Endothelial cell (in vitro differentiated cells): ENCODE measurements at places on chromosomes 6 and 20.

GRCh38 chr6:100460650-100461204 is 4.0 kb downstream of the SIM1 start:
- peak; percentile 64 for DNase-seq
- no peak overlapping the region for H3K4me3 ChIP-seq
- peaks cover 28% of the 10 kb centered on the region for H3K4me1 ChIP-seq
- no peak overlapping the region for H3K27ac ChIP-seq
- peaks cover 55% of the 10 kb centered on the region for H3K27me3 ChIP-seq

- peaks cover 44% of the 10 kb centered on the region for H3K27me3 ChIP-seq
- peak overlapping the region; percentile 87 for H3K4me3 ChIP-seq
- H3K36me3 ChIP-seq: peaks cover 31% of the 10 kb centered on the region
- peak; percentile 44 for DNase-seq
- H3K27ac ChIP-seq: no peak overlapping the region
Measured at GRCh38 chr20:25859649-25860530, 163.2 kb upstream of the ZNF337 start.

DNA sequence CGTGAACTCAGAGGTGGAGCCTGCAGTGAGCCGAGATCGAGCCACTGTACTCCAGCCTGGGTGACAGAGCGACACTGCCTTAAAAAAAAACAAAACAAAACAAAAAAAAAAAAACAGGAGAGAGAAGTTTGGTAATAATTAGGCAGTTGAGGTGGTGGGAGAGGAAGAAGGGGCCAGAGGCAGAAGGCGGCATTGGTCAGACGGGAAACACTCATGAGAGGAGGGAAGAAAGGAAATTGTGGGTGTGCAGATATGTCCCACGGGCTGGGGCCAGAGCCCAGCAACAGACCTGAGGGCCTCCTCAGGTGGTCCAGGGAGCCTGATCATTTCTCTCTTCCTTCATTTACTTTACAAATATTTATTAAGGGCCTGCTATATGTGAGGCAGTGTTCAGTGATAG is 20.0 kb downstream of the SULF2 start:
- H3K36me3 ChIP-seq: peaks cover 7% of the 10 kb centered on the region
- H3K27me3 ChIP-seq: peaks cover 10% of the 10 kb centered on the region
- H3K4me3 ChIP-seq: peak overlapping the region; percentile 34
- H3K27ac ChIP-seq: peak overlapping the region; percentile 78
- no peak for DNase-seq

- peaks cover 2% of the 10 kb centered on the region for H3K27me3 ChIP-seq
- peaks cover 44% of the 10 kb centered on the region for H3K36me3 ChIP-seq
- no peak overlapping the region for H3K27ac ChIP-seq
- no peak for DNase-seq
- H3K4me1 ChIP-seq: no peaks in the 10 kb centered on the region
- no peak overlapping the region for H3K4me3 ChIP-seq
Measured at GRCh38 chr20:44494681-44495080, 19.0 kb downstream of the TTPAL start.

- H3K4me1 ChIP-seq: peaks cover 3% of the 10 kb centered on the region
- H3K27me3 ChIP-seq: peaks cover 2% of the 10 kb centered on the region
- H3K4me3 ChIP-seq: no peak overlapping the region
Measured at GRCh38 chr20:24565835-24566351, 96.5 kb downstream of the SYNDIG1 start.

DNA sequence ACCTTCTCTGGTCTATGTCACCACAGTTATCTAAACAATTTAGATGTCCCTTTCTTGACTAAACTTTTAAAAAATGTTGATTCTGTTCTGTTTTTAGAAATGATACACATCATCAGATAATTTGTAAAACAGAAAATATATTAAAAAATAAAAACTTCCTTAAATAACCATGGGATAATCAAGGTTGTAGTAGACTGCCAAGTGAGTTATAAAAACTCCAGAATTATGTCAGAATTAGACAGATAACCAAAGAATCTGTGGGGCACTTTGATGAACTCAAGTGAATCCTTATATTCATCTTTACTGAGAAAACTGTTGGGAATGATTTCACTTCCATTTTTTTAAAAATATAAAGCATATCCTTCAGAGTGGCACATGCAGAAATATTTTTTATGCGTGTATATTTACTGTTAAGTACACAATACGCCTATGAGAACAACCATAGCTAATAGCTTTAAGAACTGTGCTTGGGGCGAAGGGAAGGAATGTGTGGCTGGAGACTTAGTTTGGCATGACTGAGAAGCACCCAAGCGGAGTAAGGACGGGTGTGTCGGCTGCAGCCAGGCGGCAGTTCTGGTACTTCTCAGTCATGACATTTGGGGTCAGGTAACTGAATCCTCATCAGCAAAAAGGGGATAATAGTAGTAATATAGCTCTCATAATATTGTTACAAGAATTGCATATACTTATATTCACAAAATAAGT is 604.7 kb upstream of the CITED2 start:
- peaks cover 12% of the 10 kb centered on the region for H3K4me1 ChIP-seq
- H3K27me3 ChIP-seq: peaks cover 5% of the 10 kb centered on the region

- peaks cover 10% of the 10 kb centered on the region for H3K27me3 ChIP-seq
- H3K36me3 ChIP-seq: no peaks in the 10 kb centered on the region
Measured at GRCh38 chr6:44190715-44191114, 26.0 kb upstream of the MYMX start.

- H3K4me3 ChIP-seq: no peak overlapping the region
- H3K4me1 ChIP-seq: peaks cover 17% of the 10 kb centered on the region
- DNase-seq: no peak
Measured at GRCh38 chr6:136782021-136782770, 10.1 kb downstream of the MAP3K5 start.

GRCh38 chr6:25181923-25182322 is 97.3 kb upstream of the CARMIL1 start:
- no peak overlapping the region for H3K4me3 ChIP-seq
- H3K27me3 ChIP-seq: peaks cover 1% of the 10 kb centered on the region
- H3K4me1 ChIP-seq: peaks cover 4% of the 10 kb centered on the region
- no peak overlapping the region for H3K27ac ChIP-seq
- H3K36me3 ChIP-seq: no peaks in the 10 kb centered on the region

GRCh38 chr6:15905488-15906419 is 223.1 kb upstream of the MYLIP start:
- H3K4me3 ChIP-seq: no peak overlapping the region
- DNase-seq: no peak
- peaks cover 11% of the 10 kb centered on the region for H3K4me1 ChIP-seq
- peaks cover 4% of the 10 kb centered on the region for H3K27me3 ChIP-seq
- H3K27ac ChIP-seq: no peak overlapping the region

GRCh38 chr20:732727-733126 is 35.6 kb downstream of the SLC52A3 start:
- peaks cover 2% of the 10 kb centered on the region for H3K27me3 ChIP-seq
- no peaks in the 10 kb centered on the region for H3K4me1 ChIP-seq
- no peak for DNase-seq
- no peak overlapping the region for H3K4me3 ChIP-seq

GRCh38 chr6:106894978-106895702 is 79.4 kb downstream of the CD24 start:
- no peak overlapping the region for H3K27ac ChIP-seq
- peaks cover 4% of the 10 kb centered on the region for H3K27me3 ChIP-seq
- H3K36me3 ChIP-seq: no peaks in the 10 kb centered on the region

DNA sequence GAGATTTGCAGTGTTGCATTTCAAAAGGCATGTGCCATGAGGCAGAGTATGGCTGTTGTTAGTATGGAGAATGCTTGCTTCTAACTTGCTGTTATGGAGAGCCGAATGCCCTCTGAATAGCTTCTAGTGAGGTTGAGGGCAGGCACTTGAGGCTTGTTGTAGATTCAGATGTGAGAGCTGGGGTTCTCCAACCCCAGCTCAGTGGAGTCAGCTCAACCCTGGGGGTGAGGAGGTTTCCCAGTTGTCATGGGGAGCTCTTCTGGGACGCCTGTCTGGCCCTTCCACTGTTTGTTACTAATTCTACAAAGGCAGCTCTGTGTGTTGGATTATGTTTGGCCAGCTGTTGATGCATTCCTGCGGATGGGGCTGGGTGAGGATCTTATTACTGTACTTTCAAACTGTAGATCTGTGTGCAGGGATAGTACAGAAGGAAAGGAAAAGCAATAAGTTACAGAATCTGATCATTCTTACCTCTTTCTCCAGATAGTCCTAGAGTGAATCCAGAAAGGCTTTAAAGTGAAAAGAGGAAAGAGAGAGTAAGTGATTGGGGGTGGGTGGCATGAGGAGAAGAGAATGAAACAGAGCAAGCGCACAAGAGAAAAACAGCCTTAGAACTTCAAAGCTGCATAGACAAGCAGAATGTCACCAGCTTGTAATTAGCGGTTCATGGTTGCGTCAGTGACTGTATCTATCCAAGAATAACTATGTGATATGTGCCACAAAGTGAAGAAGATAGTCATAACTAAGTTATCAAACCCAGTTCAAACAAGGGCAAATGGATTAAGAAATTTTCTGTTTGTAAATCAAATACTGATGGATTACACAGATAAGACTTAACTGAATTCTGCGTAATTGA is 148.7 kb downstream of the PRL start:
- no peak overlapping the region for H3K4me3 ChIP-seq
- peaks cover 3% of the 10 kb centered on the region for H3K36me3 ChIP-seq
- peak overlapping the region; percentile 65 for H3K27ac ChIP-seq
- no peak for DNase-seq
- H3K27me3 ChIP-seq: peaks cover 6% of the 10 kb centered on the region
- peaks cover 43% of the 10 kb centered on the region for H3K4me1 ChIP-seq

- no peaks in the 10 kb centered on the region for H3K4me1 ChIP-seq
- DNase-seq: no peak
- no peak overlapping the region for H3K4me3 ChIP-seq
- H3K36me3 ChIP-seq: no peaks in the 10 kb centered on the region
- no peak overlapping the region for H3K27ac ChIP-seq
- H3K27me3 ChIP-seq: no peaks in the 10 kb centered on the region
Measured at GRCh38 chr20:24751551-24751950, 197.5 kb upstream of the CST7 start.

- no peak for DNase-seq
- no peak overlapping the region for H3K27ac ChIP-seq
- H3K36me3 ChIP-seq: peaks cover 5% of the 10 kb centered on the region
- no peaks in the 10 kb centered on the region for H3K27me3 ChIP-seq
- no peak overlapping the region for H3K4me3 ChIP-seq
- no peaks in the 10 kb centered on the region for H3K4me1 ChIP-seq
Measured at GRCh38 chr6:152119831-152120230, 312.3 kb downstream of the ESR1 start.

DNA sequence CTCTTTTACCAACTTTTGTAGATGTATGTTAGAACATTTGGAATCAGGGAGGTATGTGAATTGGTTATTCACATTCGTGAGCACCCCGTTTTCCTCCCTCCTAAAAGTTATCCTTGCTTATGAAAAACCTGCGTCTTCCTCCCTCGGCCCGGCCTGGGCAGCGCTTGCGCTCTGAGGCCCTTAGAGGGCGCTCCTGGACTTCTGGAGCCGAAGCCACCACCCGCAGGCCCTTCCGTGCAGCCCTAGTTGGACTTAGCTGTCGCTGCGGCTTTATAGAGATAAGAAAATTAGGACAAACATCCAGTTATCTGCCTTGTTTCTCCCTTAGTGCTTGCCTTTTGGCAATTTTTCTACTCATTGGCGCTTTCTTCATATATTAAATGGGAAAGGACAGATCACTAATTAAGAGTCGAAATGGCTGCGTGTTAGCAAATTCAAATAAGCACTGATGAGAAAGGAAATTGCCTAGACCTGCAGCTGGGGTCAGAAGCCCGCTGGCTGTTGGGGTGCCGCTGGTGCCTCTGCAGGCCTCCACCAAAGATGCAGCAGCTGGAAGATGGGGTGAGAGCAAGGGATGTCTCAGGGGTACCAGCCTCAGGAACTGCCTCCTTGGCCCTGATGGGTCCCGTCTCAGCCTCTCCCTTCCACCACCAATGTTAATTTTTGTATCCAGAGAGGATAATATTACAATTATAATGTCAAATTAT is 5.2 kb downstream of the FNDC1 start:
- H3K4me3 ChIP-seq: no peak overlapping the region
- H3K27me3 ChIP-seq: peaks cover 20% of the 10 kb centered on the region
- DNase-seq: peak; percentile 86
- no peak overlapping the region for H3K27ac ChIP-seq

GRCh38 chr20:38212806-38213606 is 47.5 kb downstream of the KIAA1755 start:
- no peak overlapping the region for H3K27ac ChIP-seq
- peaks cover 5% of the 10 kb centered on the region for H3K27me3 ChIP-seq

DNA sequence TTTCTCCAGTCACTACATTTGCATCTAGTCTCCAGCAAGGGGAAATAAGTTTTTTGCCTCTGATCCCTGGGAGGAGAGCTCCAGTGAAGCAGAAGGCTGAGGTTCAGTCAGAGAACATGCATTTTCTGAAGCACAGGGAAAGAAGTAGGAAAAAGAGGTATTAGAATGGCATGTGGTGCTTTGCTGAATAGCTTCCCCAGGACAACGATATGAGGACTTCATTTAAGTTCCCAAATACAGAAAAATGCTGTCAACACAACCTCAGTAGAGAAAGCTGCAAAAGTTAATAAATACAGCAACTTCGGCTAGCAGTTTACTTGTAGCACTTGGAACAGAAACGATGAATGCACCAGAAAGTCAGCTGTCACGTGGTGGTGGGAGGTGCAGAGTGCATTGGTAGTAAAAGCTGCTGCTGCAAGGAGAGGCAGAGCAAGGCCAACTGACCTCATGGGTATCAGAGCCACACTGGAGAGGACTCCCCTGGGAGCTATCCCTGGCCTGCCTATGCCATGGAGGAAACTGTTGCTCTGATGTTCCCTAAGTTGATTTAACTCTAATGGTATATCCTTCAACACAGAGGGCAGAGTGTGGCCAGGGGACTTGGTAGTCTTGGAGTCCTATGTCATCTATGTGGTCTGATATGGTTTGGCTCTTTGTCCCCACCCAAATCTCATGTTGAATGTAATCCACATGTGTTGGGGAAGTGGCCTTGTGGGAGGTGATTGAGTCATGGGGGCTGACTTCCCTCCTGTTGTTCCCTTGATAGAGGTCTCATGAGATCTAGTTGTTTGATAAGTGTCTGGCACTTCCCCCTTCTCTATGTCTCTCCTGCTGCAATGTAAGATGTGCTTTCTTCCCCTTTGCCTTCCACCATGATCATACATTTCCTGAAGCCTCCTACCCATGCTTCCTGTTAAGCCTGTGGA is 85.9 kb downstream of the ADTRP start:
- no peaks in the 10 kb centered on the region for H3K4me1 ChIP-seq
- no peaks in the 10 kb centered on the region for H3K36me3 ChIP-seq
- DNase-seq: no peak
- H3K27ac ChIP-seq: no peak overlapping the region
- H3K27me3 ChIP-seq: peaks cover 3% of the 10 kb centered on the region
- H3K4me3 ChIP-seq: no peak overlapping the region

GRCh38 chr6:166502453-166502852 is 84.0 kb downstream of the RAMACL start:
- no peak for DNase-seq
- peaks cover 17% of the 10 kb centered on the region for H3K27me3 ChIP-seq
- H3K4me3 ChIP-seq: peak overlapping the region; percentile 23
- H3K36me3 ChIP-seq: peaks cover 52% of the 10 kb centered on the region

GRCh38 chr20:16132036-16132798 is 441.0 kb downstream of the KIF16B start:
- no peak overlapping the region for H3K4me3 ChIP-seq
- no peaks in the 10 kb centered on the region for H3K4me1 ChIP-seq
- no peaks in the 10 kb centered on the region for H3K36me3 ChIP-seq
- no peak overlapping the region for H3K27ac ChIP-seq

GRCh38 chr6:142966294-142966693 is 21.3 kb upstream of the HIVEP2 start:
- H3K4me3 ChIP-seq: no peak overlapping the region
- no peaks in the 10 kb centered on the region for H3K36me3 ChIP-seq
- no peak overlapping the region for H3K27ac ChIP-seq
- H3K27me3 ChIP-seq: no peaks in the 10 kb centered on the region
